ENCODE measurements at places on chromosomes 13 and 19.
A peak's percentile ranks its signal among the peaks of the same experiment; 100 is the strongest.

DNA sequence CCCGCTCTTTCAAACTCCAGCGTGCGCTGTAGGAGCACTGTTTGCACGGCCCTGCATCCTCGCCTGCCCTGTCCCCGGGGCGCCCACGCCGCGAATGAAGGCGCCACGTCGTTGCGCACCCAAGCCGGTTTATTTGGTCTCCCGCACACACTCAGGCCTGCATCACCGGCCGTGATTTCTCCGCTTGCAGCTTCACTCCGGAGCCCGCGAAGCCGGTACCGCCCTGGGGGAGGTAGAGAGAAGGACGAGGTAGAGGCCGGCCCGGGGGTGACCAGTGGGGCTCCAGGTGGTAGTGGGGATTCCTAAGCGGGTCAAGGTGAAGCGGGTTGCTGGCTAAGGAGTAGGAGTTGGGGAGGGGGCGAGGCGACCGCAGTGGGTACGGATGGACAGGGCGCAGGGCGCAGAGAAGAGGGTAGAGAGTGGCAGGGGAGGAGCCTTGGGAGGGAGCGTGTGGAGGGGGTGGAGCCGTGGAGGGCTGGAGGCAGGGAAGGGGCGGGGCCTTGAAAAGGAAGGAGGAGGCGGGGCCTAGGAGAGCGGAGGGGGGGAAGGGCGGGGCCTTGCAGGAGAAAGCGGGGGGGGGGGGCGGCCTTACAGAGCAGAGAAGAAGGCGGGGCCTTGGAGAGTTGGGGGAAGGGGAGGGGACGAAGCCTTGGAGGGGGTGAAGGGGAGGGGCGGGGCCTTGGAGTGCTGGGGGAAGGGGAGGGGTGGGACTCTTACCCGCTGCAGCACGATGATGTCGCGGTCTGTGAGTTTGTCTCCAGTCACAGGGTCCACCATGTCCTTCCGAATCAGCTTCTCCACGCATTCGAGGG lies 24.6 kb downstream of the NOSIP start:
- DNase-seq = peak; percentile 94

DNA sequence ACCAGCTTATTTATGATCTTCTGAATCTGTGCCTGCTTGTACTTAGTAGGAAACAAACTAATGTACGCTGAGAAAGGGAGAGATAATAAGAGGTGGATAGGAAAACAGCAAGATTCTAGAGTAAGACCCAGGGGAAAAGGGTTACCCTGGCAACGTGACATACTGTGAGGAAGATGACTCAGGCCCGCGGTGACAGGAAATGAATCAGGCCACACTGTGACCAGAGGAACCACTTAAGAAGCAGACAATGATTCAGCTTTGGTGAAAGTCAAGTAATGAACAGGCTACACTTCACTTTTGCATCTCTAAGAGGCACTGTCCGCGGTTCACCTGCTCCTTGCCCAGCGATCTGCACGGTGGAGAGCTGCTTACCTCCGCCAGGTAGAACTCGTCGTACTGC lies 158.2 kb downstream of the NALCN start:
- DNase-seq = no peak

DNA sequence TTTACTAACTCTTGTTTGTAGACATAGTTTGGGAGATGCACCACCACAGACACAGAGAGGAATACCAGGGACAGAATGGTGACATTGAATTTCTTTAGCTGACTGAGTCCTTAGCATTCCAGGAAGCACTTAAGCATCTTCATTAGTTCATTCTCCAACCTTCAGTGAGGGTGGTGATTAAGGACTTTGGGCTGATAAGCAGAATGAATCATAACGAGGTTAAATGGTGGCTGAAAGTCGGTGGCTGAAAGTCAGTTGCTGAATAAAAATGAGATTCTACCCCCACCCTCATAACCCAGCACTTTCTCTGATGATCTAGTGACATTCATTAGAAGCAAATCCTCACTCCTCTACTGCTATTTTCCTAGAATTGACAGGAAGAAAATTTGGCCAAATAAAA lies 10.6 kb downstream of the PCDH8 start:
- DNase-seq = no peak

DNA sequence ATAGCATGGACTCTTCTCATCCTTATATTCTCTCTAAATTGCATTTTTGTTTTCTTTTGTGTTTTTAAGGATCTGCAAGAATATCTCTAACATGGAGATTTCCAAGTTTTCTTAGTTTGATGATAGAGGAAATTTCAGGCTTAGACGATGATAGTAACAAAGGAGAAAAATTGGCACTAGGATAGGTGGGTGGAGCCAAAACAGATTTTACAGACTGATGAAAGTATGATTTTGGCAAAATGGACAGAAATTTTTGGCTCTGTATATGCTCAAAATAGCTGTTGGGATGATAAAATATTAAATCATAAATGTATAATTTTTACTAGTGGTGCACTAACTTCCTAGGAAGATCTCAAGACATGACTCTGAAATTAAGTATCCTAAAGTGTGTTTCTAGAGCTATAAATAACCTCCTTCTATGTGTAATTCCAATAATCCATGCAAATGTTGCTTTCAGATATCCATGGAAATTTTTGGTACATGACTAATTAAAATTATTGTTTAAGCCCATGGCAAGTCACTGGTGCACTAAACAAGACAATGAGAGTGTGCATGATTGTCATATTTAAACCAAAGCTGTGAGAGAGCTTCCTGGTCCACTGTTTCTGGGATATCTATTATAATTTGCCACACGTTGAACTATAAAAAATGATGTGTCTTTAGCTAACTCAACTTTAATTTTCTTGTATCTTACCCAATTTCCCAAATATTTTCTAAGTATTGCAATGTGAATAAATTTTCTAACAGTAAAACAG lies 55.8 kb upstream of the NBEA start:
- DNase-seq = no peak

DNA sequence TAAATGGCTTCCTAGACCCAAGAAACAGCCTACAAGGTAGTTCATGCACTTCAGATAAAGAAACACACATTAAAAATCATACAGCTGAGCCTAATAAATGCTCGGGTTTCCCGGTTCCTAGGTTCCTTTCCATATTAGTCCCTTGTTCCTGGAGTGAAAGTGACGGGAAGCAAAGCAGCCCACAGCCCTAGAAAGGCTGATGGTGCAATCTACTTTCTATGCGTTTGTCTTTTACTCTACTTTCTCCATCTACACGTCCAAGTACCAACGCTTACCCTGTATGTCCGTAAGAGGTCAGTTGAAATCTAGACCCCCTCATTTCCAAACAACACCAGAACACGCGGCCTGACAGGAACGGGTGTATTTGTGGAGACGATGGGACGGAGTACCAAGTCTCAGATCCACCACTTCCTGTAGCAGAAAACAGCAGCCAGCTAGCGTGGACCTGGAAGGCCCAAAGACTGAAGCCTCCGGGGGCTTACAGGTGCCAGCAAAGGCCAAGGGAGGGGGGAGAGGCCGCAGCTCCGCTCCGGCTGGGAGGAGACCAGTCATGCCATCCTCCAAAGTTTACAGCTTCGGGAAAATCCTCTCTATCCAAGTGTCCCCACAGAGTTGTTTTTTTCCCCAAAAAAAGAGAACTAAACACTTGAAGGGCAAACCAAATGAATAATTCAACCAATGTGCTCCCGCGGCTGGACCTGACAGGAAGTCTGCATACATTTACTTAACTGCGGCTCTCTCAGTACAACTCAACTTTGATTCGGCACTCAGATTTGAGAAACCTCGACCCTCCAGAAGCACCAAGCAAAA lies 34.1 kb downstream of the STK24 start:
- DNase-seq = no peak

- DNase-seq = no peak
Observed at GRCh38 chr13:50422181-50423148, 407.2 kb downstream of the KCNRG start.

- DNase-seq = no peak
Observed at GRCh38 chr19:35776102-35776788, 881 bp downstream of the ARHGAP33 start.

DNA sequence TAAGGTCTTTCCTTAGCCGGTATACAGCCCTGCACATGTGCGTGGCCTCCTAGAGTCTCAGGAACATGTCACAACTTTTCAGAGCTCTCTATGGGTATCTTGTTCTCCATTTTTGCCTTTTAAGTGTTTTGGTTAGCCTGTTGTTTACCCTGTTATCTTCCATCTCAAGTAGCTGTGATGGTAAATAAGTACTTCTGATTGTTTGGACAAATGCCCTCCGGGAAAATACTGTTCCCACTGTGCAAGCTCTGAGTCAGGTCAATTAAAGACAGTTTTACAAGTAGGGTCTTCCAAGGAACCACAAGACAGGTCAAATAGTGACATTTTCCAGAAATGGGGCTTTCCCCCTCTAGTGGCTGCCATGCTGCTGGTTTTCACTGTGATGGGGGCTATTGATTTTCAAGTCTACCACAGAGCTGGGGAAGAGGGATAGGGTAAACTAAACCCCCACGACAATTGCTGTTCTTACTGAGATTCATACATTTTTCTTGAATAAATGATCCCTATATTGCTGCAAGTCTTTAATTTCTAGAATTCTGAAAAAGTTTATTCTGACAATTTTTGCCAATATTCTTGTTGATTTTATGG lies 109.5 kb downstream of the TM9SF2 start:
- DNase-seq = no peak

- DNase-seq = peak; percentile 33
Observed at GRCh38 chr13:38350114-38350617, 515 bp downstream of the UFM1 start.

DNA sequence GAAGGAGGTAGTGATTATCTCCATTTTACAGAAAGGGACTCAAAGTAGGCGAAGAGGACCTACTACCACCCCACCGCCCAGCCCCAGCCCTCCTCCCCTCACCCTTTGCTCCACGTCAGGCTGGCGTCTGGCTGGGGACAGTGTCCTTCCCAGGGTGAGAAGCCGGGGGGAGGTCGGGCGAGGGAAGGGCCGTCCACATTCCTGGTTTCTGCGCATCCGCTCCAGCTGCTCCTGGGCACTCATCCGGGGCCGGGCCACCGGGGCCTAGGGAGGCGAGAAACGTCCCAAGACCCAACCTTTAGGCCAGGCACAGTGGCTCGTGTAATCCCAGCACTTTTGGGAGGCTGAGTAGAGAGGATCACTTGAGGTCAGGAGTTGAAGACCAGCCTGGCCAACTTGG lies 4.8 kb upstream of the HSD17B14 start:
- DNase-seq = no peak

DNA sequence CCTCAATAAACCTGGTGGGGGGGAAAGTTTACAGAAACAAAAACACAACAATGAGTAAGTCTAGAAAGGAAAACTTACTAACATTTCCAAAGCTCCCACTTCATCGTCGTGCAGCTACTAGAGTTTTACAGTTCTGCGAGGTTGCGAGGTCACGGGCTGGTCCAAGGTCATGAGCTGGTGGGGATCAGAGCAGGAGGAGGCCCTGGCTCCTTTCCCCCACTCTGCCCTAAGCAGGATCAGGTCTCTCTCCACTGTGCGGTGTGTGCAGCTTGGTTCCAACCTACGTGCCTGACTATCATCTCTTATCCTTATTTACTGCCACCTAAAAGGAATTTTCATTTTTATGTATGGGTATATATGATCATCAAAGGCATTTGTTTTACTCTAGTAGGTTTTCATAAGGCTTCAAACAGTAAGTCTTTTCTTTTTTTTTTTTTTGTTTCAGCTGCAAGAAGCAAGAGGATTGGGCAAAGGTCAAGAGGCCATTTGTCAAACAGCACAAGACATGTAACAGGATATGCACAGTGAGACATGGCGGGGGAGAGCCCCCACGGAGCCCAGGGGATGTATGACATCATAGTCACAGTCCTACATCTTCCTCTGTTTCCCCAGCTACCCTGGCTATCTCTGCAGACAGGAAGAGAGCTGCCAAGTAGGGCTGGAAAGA lies 76.6 kb upstream of the POMP start:
- no peak for DNase-seq

GRCh38 chr19:7191946-7192691 lies 102.1 kb downstream of the INSR start:
- DNase-seq = peak; percentile 69

DNA sequence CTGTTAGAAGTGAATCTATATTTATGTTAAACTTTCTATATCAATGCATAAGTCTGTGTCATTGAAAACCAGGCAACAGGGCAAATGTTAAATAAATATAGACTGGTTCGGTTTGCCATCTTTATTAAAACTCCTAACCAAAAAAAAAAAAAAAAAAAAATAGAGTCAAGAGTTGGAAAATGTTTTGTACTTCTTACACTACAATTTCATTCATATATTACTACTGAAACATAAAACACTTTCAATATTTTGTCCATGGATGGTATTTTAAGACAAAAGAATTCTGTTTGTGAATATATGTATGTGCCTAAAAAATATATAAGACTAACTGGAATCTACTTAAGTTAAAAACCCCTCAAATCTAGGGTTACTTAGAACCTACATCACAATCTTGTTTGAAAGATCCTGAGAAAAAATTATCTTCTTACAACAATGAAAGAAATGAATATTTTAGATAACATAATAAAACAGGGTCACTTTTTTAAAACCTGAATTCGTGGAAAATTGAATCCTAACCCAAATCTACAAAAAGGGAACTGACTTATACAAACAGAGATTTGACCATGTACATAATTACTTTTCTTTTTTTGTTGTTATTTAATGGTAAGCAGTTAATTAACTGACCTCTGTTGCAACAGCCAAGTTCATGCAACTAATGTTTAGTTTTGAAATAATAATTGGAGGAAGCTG lies 5.1 kb downstream of the DACH1 start:
- DNase-seq = no peak

DNA sequence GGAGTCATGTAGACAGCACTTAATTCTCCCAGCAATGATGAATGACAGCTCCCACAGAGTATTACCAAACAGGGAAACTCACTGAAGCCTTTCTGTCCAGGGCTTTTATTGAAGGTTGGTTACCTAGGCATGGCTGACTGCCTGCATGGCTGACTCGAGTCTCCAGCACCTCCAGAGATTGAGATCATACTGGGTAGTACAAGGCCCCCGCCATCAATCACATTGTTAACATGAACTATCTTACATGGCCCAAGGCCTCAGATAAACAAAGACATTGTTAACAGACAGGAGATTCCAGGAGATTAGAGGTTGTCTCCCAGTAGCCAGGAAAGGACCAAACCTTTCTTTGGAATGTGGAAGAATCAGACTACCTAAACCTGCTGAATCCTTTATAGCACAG lies 128.3 kb upstream of the LSM14A start:
- no peak for DNase-seq

GRCh38 chr13:84812789-84813188 lies 930.5 kb upstream of the SLITRK1 start:
- no peak for DNase-seq

GRCh38 chr19:33286899-33287298 lies 15.4 kb downstream of the CEBPA start:
- no peak for DNase-seq

- no peak for DNase-seq
Observed at GRCh38 chr13:28542804-28543203, 47.9 kb upstream of the FLT1 start.

DNA sequence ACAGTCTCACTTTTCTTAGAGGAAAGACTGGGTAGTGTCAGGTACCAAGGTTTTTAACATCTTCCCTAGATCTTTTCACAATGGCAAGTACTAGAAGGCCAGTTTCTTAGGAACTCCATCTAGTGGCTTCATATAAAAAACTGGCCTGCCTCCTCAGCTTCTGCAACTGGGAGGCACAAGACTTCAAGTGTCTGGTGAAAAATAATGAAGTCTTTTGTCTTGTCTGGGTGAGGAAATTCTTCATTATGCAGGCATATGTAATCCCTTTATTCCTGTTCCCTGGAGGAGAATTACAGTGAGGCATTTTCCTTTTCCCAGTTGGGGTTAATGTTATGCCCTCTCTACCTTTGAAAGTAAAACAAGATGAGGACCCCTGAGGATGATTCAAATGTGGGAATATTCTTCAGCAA lies 300.5 kb downstream of the NALCN start:
- no peak for DNase-seq

All from stimulated activated naive CD4-positive, alpha-beta T cell (primary cell).